ENCODE measurements at places on chromosomes 5 and 9. TPM values are rescaled to one million over a fixed set of nuclear protein-coding genes. Genes with fewer than 3 reads are reported as not detected.

DOCK8 gene
- 0.41 TPM for total RNA-seq

DNA sequence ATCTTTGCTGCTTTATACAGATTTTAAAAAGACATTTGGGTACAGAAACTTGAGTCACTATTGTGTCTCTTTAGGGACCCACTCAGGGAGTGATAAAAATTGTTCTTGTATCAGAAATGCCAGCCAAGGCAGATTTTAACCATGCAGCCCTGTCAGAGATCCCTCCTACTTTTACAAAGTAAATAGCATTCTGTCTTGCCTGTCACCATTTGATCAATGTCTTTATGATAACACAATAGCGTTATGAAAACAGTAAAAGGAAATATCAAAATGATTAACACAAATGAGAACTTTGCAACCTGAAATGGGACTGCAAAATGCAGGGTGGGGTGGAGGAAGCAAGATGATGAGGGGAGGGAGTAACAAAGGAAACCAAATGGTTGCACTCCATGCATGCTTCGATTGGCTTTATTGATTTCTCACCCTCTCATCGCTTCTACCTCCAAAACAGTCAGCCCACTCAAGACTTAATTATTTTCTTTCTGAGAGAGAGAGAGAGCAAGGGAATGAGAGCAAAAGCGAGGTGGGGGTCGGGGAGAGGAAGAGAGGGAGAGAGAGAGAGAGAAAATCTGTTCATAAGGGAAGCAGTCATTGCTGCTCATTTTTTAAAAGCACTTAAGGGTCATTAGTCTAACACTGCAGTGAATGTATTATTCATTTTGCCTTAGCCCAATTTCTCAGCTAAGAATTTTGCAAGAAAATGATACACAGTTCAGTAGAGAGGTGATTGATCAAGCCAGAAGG, 576.5 kb downstream of the CSNK1G3 start:
- no peak for DNase-seq

INVS gene
- total RNA-seq: 9.4 TPM

HMCN2 gene
- total RNA-seq: 5.2 TPM

GRCh38 chr5:159403906-159404681, 73.8 kb upstream of the IL12B start:
- no peak for DNase-seq

GRCh38 chr9:94648185-94648584, 8.9 kb upstream of the FBP1 start:
- no peak for DNase-seq

TSSK1B gene
- not detected for total RNA-seq

BAAT gene
- not detected for total RNA-seq

- DNase-seq: no peak
Observed at GRCh38 chr5:155929112-155929511, 397.9 kb upstream of the SGCD start.

GRCh38 chr9:14412775-14413174, 98.8 kb upstream of the NFIB start:
- no peak for DNase-seq

- no peak for DNase-seq
Observed at GRCh38 chr5:77906806-77907205, 130.7 kb upstream of the TBCA start.

DNA sequence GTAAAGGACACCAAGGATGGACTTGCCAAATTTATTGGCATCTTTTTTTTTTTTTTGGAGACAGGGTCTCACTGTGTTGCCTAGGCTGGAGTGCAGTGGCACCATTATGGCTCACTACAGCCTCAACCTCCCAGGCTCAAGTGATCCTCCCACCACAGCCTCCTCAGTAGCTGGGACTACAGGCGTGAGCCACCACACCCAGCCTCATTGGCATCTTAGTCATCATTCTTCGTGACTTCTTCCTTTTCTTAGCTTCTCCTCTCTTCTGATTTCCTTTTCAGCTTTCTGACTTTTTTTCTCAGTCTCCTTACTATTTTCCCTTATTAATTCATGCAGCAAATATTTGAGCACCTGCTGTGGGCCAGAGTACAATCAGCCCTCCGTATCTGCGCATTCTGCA, 6.1 kb downstream of the MAML1 start:
- no peak for DNase-seq

DNA sequence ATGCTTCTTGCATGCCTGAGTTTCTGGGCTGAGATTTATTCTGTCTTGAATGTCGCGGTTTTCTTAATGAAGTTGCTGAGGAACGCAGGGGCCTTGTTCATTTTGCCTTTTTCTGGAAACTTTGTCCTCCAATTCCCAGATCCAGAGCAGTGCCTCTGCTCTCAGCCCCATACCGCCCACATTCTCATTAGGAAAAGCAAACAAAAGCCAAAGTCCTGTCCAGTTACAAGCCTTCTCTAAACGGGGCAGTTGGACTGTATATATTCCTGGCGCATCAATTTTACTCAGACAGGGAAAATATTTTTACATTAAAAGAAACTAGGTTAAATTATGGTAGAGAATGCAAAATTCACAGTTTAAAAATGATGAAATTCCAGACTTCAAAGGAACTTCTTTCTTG, 1.2 kb upstream of the PSAT1 start:
- DNase-seq: no peak

GRCh38 chr5:54719384-54720283, 202.1 kb downstream of the SNX18 start:
- peak; percentile 61 for DNase-seq

KIAA0825 gene
- total RNA-seq: 0.63 TPM

DNA sequence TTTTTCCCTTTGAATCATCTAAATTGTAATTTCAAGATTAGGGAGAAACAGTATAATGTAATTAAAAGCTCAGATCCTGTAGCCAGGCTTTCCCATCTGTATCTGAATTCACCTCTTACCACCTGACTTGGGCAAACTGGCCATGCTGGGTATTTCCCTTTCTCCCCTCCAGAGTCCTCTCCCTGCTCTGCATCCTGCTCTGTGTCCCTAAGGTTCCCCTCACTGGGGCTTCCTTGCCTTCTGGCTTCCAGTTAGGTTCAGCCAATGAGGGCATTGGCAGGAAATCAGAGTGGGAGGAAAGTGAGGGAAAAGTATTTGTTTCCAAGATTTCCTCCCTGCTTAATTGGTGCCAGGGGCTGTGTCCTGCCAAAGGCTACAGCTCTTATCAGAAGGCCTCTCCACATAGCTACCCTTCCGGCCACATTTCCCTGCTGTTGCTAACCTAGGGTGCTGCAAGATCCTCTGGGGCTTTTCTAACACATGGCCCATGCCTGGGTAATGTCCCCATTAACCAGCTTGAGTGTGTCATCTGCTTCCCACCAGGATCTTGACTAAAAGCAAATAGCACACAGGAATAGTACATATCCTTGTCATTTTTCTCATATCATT, 51.0 kb upstream of the MPDZ start:
- peak; percentile 6 for DNase-seq

CENPP gene
- 10.3 TPM for total RNA-seq

DMRT3 gene
- total RNA-seq: not detected

DNA sequence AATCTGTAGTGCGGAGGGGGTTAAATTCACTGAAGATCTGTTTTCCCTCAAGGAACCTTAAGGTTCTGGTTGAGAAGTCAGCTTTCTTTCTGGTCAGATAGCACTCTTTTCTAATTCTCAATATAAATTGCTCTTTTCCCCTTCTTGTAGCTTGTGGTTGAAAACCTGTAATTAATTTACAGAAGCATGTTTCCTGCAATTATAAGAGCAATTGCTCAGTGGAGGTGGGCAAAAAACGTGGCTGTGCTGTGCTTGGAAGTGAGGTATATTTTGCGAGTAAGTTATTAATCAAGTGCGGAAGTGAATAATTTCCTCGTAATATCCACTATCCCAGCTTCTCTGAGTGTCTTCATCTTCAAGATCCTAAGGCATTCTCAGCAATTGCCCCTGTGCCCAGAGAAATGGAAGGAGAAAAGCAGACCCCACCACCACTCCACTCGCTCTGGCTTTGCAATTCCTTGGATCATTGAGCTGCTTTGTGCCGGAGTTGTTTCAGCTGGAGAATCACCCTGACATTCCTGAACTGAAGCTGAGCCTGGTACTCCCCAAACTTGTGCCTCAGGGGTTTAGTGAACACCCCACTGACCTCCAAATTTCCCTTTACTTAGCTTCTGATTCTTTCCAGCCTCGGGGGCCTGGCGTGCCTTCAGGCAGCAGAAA, 140.6 kb downstream of the LRRC70 start:
- no peak for DNase-seq

DNA sequence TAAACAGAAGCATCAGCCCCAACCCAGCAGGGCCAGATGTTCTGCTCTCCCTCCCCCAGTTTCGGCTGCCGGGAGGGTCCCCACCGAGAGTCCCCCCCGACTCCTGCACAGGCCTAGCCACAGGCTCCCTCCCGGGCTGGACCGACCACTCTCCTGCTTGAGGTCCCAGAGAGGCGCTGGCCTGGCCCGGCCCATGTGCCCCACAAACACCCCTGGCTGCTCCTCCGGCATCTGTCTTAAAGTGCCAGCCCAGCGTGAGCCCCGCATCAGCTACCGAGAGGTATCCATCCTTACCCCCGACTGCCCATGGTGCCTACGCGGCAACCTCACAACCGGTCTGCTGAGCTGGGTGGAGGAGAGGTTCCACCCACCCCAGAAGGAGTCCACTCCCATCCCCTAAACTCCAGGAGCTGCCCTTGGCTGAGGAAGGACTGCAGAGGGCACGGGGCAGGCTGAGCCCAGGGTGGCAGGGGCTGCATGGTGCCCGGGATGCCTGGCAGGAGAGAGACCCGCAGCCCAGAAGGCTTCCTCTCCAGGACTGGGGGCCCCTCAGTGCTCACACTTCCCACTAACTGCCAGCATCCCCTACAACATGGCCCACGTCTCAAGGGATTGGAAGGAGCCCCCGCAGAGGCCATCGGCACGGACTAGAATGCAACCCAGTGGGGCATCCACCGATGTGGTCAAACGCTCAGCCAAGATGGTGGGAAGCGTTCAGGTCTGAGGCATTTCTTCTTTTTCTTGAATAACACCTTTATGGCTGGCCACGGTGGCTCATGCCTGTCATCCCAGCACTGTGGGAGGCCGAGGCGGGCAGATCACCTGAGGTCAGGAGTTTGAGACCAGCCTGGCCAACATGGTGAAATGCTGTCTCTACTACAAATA, 15.6 kb upstream of the EGFL7 start:
- DNase-seq: no peak

- no peak for DNase-seq
Observed at GRCh38 chr9:124423591-124423990, 8.3 kb upstream of the PSMB7 start.

DNA sequence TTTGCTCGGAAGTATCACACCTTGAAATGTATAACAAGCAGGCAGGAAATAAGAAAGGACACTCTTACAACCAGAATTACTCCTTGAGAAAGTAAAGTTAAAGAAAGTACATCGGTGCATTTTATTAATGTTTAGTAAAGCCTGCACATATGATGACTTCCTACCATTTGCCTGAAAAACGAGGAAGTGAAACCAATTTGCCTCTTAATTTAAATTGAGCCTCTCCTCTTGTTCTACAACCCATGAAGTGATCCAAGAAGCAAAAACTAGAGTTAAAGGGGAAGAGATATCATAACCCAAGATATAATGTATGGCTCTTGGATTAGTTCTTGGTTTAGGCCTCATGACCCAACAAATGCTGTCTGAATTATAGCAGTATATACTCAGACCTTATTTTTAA, 95.6 kb downstream of the GNAQ start:
- DNase-seq: no peak

DNA sequence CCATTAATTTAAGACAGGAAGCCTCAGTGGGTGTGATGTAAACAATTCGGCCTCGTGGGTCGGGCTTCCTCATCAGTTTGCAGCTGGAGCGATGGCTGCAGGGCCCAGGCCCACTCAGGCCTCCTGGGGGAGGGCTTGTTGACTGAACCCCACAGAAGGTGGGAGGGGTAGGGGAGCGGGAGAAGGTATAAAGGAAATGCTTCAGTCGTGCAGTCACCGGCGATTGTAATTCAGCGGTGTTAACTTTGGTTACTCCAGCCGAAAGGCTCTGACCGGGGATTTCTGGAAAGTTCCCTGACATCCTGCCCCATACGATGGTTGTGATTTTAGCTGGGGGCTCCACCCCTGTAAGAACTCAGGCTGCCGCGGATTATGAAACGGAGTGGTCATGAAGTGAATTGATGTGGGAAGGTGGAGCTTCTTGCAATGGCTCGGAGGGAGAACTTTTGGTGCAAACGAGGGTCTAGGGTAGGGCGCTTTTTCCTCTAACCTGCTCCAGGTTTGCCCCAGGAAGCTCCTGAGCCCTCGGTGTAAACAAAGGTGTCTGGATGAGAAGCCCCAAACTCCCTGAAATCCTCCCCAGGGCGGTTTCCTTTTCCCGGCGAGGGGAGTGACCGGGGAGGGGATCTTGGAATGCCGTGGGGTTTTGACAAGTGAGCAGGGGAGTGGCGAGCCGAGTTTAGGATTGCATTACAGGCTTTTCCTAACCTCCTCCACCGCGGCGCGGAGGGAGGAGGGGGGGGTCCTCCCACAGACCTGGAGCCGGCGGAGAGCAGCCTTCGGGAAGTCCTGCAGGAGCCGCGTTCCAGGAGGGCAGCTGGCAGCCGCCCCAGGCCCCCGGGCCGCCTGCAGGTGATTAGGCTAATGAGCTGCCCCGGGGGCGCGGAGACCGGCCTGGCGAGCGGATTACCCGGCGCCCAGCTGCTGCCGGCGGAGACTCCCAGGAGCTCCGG, 215.5 kb downstream of the PDZD2 start:
- peak; percentile 84 for DNase-seq

Data from H7 (cell line).